Right lobe of liver (tissue), 6 donors: ENCODE measurements at places on chromosomes 2 and 18.

DNA sequence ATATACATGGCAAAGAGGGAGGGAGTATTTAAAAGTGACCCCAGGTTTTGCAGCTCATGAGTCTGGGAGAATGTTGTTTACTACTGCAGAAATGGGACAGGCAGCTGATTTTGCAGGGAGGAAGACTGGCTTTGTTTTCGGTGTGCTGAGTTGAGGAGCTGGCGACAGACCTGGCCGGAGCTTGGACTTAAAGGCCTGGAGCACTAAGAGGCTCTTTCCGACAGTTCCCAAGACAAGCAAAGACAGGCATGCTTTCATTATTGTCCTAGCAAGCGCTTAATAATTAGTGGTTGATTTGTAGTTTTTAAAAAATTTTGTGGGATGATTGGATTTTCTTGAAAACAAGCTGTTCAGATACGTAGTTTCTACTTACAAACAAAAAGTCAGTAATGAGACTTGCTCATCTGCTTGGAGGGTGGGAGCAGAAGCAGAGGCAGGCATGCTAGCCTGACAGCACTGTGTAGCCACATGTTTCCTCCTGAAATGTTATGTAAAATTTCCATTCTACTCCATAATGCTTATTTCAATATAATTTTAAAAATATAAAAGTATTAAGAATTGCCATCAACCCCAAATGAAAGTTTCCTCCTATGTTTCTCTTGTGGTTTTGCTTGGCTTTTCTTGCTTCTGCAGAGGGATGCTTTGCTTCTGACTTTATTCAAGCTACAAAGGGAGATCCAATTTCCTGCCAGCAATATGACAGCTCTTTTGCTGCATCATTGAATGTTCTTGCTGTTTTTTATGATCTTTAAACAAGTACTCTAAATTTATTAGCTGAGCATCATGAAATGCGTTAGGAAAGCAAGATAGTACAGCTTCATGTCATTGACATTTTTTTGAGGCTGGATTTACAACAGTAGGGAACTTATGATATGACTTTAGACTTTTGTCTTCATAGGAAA, 75.8 kb downstream of the PHLPP1 start:
- no peak for DNase-seq

GRCh38 chr18:48662011-48662661, 123.3 kb downstream of the CTIF start:
- DNase-seq = no peak

DNA sequence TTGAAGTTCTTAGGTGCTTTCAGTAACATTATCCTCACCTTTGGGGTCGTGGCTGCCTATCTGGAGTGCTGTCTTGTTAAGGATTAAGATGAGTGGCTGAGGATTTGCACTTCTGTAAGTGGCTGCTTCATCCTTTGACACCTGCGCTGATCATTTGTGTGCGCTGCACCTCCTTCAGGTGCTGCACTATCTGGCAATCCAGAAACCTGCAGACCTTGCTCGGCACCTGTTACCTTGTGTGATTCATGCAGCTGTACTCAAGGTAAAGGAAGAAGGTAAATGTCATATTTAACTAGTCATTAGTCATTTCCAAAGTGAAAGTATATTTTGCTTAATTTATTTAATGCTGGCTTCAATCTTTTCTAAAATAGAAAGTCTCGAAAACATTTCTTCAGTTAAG, 110.3 kb downstream of the RAB3GAP1 start:
- no peak for DNase-seq

DNA sequence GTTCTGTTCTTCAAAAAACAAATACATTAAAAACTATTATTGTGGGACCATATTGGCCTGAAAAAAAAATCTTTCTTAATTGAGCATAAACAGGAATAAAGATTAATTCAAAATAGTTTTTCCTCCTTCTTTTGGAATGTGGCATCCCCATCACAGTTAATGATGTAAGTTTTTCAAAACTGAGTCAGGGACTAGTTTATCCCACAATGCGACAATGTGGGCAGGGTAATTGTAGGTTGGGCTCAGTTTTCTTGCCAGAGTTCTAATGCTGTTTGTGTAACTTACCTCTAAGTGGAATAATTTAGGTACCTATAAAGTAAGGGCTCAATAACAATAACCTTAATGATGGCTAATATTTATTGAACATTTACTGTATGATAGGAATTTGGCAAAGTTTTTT, 82.0 kb downstream of the PMS1 start:
- DNase-seq = no peak

GRCh38 chr2:230537531-230537976, 121.6 kb downstream of the SP100 start:
- no peak for DNase-seq

DNA sequence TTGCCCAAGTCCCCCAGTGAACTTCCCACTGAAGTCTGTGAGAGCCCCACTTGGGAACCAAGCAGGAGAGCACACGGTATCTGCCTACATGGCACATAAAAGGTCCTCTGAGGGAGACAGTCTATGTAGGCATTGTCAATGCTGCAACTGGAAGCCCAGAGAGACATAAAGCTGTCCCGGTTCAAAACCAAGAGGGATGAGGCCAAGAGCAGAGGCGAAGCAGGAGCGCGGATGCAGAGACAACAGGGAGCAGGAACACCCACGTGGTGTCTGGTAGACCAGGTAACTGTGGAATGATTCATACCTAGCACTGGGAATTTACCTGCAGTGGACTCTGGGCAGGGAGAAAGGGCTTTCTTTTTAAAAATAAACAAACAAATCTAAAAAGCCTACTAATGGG, 233.1 kb upstream of the SOX11 start:
- no peak for DNase-seq

DNA sequence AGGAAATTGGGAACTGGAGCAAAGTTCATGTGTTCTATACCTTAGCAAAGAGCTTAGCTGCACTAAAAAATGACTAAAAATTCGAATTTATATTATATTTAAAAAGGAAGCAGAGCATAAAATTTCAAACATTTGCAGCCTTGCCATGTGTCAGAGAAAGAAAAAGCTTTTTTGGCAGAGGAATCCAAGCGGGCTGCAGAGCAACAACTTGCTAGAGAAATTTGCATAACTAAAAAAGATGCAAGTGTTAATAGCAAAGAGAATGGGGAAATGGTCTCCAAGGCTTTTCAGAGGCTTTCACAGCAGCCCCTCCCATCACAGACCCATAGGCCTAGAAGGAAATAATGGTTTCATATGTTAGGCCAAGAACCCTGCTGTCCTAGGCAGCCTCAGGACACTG, 1315.9 kb downstream of the DSC3 start:
- no peak for DNase-seq

DNA sequence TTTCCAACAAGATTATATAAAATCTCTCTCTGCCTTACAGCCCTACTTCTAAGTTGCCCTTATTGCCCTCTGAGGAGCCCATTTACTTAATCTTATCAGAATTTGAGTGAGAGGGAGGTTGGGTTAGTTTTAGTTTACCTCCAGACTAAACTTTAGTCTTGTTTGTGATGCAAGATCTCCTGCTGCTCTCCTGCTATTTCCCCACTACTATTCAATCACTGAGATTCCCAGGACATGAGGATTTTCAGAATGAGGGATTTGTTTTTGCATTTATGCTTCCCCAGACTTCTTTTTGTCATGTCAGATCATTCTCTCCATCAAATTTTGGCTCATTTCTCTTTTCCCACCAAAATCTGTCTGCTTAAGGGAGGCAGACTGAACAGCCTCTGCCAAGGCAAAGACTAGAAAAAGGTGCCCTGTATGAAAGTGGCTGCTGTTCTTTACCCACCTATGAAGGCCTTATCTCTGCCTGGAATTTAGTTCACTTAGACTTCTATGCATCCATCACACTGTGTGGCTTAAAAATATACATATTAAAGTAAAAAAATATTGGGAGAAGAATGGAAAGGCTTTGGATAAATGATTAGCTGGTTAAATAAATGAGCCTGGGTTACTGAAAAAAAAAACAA, 401.3 kb downstream of the PID1 start:
- no peak for DNase-seq

DNA sequence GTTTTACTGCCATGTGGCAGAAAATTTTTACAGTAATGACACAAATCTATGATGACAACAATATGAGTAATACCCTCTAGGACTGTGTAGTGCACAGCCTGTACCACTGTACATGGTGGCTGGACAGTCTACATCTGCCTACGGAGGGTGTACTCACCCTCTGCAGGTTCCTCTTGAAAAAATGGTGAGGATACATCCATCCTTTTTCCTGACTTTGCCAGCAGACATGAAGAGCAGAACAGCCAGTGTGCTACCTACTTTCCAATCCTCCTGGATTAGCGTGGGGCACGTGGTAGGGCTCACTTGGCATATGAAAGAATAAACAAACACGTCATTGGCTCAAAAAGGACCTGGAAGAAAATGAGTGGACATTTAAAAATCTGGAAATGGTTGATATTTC, 62.6 kb downstream of the TRPM8 start:
- peak; percentile 86 for DNase-seq

GRCh38 chr2:19868701-19869580, 32.8 kb downstream of the TTC32 start:
- peak; percentile 41 for DNase-seq

GRCh38 chr2:73985308-73986084, 786 bp downstream of the TET3 start:
- DNase-seq = peak; percentile 69

- DNase-seq = no peak
Measured at GRCh38 chr2:9174771-9175437, 31.7 kb upstream of the ASAP2 start.

GRCh38 chr18:76497021-76497420, 2.0 kb upstream of the ZNF516 start:
- DNase-seq = no peak

- DNase-seq = peak; percentile 17
Measured at GRCh38 chr2:128413014-128413717, 94.5 kb upstream of the HS6ST1 start.

GRCh38 chr2:211846036-211846400, 692.6 kb downstream of the ERBB4 start:
- DNase-seq = no peak

GRCh38 chr2:198753101-198753500, 704.6 kb downstream of the SATB2 start:
- DNase-seq = no peak

DNA sequence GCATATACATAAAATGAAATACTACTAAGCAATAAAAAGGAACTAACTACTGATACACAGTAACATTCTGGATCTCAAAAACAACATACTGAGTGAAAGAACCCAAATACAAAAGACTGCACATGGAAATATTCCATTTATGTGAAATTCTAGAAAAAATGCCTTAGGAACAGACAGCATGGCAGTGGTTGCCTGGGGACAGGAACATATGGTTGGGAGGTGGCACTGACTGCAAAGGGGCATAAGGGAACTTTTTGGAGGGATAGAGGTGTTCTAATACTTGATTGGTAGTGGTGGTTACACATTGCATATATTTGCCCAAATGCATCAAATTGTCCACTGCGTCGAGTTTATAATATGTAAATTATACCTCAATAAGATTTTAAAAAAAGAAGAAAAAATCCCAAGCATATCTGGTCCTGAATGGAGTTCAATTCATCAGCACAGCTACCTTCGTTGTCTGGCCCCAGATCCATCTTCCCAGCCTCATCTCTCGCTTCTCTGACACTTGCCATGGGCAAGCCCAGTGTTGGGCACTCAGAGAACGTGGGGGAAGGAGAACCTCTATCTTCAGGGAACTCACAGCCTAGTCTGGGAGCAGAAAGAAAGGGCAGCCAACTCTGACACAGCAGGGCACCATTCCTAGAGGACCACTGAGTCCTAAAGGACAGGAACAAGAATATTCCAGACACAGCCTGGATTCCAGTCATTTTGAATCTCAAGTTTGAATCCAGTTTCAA, 8.6 kb upstream of the SMAD4 start:
- no peak for DNase-seq

GRCh38 chr2:178403671-178404306, 47.2 kb downstream of the PRKRA start:
- no peak for DNase-seq

DNA sequence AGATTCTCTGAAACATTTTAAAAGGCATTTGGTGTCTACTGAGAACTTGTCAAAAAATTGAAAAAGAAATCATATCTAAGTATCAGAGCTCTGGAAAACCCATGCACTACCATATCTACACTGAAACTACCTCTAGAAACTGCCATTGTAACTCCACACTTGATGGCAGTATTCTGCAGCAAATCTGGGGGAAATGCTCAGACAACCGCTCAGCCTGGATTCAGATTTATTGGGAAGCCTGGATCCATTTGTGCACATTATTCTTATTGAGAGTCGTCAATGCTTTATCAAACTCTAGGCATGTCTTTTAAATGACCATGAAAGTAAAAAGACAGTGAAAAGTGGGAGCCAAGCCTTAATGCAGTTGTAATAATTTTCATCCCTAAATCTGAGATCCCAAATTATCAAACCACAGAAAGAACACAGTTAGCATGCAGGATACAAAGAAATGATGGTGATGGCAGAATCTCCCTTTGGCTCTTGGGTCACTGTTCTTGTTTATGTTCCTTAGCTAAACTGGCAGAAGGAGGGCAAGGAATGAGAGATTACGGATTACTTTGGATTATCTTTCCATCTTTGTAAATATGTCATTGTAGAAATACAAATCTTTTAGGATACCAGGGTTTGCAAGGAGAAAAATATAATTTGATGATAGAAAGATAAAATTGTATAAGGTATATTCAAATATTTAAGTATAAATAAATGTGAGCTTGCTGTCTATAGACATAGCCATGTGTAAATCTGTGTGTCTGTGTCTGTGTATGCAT, 512.1 kb upstream of the SYT4 start:
- no peak for DNase-seq

DNA sequence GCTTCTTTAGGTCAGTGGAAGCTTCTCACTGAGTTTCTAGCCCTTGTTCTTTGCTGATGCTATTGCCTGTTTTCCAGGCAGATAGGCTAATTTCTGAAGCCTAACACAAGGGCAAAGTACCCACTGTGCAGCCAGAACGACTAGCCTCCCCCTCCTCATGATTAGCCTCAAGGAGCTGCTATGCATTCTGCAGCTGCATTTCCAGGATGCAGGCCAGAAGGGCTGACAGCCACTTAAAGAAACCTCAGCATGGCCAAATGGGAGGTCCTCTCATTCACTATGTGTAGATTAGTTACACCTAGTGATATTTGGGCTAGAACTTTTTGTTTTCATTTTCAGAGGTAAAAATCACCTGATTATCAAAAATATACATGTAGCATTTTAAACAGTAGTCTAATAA, 216.0 kb downstream of the RAD51AP2 start:
- DNase-seq = no peak
